ENCODE measurements at places on chromosomes 16 and 17.

- no peak for DNase-seq
Observed at GRCh38 chr17:2452216-2452750, 51.4 kb upstream of the MNT start.

- DNase-seq: peak; percentile 57
Observed at GRCh38 chr17:68011199-68011665, 15.0 kb upstream of the C17orf58 start.

DNA sequence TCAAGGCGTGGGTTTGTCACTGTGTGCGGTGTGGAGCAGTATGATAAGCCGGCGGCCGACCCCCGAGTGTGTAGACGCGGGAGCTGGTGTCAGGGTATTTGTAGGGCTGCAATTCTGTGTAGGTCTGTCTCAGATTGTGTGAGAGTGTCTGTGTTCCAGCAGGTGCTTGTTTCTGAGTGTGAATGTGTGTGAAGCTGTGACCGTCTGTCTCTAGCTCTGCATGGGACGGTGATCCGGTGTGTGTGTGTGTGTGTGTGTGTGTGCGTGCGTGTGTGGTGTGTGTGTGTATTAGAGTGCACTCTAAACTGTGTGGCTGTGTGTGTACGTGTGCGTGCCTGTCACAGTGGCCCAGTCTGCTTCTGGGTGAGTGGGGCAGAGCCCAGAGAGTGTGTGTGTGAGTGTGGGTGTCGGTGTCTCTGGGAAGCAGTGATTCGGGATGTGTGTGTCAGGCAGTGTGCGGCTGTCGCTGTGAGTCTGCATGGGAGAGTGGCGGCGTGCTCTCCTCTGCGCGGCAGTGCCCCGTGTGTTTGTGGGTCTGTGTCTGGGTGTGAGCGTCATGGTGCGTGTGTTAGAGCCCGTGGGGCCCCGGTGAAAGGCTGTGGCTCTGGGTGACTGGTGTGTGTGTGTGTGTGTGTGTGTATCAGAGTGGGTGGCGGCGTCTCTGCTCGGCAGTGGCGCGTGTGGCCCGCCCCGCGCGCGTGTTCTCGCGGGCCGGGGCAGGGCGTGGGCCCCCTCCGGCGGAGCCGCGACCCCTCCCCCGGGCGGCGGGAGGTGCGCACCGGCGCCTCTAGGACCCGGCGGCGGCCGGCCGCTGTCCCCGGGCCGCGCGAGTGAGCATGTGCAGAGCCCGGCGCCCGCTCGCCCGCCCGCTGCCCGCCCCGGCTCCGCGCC lies at the start of gene WSCD1:
Gene WSCD1 (plus strand): TSS at position 841 of the 891 bp plus-strand sequence. CDS start 10,280 bp downstream, outside the sequence.
- DNase-seq: no peak

GRCh38 chr16:11249233-11250061 lies 6.6 kb downstream of the SOCS1 start:
- DNase-seq: no peak

DNA sequence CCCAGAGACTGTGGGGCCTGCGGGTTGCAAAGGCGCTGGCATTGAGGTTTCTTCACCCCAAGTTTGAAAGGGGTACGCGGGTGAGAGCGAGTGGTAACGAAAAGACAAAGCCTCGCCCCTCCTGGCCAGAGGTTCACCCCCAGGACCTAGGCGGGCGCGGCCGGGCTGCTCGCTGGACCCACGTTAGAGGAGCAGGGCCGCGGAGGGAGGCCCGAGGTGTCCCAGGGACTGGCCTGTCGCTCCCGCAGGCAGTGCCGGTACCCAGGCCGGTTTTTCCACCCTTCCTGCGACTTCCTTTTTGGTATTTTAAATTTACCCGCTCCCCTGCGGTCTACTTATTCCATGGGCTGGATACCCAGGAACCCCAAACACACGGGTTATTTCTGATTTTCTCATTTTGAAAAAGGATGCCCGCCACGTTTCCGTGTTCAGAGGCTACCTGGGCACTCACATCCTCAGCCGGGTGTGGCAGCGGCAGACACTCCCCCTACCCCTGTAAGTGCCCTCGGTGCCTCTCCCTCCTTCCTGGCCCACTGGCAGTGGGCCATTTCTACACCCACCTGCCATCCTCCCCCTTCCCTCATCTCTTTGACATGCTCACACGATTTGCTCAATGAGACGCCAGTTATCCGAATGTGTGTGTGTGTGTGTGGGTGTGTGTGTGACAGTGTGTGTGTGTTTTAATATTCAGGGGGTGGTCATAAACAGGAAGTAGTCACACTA lies 1.6 kb upstream of the FOXL1 start:
- DNase-seq: no peak

DNA sequence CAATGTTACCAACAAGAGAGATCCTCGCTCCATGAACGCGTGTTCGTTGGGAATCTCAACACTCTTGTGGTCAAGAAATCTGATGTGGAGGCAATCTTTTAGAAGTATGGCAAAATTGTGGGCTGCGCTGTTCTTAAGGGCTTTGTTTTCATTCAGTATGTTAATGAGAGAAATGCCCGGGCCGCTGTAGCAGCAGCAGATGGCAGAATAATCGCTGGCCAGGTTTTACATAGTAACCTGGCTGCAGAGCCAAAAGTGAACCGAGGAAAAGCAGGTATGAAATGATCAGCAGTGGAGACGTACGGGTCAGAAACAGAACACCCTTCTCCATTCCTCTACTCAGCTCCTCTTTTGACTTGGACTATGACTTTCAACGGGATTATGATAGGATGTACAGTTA lies 13.3 kb downstream of the SOCS1 start:
- DNase-seq: no peak

GRCh38 chr16:53478965-53479364 lies 24.0 kb downstream of the AKTIP start:
- no peak for DNase-seq

DNA sequence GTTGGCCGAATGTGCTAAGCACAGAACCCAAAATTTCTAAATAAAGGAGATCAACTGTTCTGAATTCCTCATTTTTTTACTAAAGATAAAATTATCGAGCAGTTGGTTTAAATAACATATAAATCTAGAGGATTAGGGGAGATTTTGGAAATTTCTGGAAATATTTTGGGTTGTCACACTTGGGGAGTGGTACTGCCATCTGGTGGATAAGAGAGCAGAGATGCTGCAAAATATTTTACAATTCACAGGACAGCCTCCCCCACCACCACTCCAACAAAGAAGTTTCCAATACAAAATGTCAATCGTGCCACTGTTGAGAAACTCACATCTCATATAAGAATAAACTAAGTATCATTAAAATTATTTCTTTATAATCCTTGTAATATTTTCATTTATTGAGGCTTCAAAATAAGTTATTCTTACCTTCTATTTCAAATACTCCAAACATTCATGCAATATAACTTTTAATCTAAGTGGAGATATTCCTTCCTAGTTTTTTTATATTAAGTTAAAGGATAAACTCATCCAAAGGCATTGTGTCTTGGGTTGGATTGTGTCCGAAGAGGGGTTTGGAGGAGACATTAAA lies 17.0 kb upstream of the ABCA8 start:
- DNase-seq: no peak

- DNase-seq: no peak
Observed at GRCh38 chr17:8025176-8025911, 13.5 kb upstream of the ALOX15B start.

GRCh38 chr17:39671651-39672521 lies 3.6 kb downstream of the PNMT start:
- no peak for DNase-seq

DNA sequence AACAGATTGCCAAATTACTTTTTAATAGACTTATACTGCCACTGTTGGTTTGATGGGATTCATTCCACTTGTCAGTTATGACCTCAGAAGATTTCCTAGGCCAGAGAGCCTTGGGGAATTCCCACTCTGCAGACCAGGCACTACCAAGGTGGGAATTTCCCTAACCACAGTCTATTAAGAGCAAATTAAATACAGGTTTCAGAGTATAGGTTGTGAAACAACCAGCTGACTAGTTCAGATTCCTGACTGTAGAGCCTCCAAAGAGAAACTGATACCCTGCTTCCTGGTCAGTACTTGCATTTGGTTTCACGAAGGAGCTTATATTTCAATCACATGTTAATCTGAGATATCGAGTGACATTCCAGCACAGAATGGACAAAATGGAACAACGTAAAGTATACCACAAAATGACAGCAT lies 186.5 kb downstream of the STX8 start:
- peak; percentile 4 for DNase-seq

DNA sequence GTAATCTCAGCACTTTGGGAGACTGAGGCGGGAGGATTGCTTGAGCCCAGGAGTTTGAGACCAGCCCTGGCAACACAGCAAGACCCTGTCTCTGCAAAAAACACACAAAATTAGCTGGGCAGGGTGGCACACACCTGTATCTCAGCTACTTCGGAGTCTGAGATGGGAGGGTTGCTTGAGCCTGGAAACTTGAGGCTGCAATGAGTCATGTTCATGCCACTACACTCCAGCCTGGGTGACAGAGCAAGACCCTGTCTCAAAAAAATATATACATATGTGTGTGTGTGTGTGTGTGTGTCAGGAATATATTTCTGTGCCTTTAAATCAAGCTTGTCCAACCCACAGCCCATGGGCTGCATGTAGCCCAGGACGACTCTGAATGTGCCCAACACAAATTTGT lies 55.2 kb downstream of the CRISPLD2 start:
- no peak for DNase-seq

DNA sequence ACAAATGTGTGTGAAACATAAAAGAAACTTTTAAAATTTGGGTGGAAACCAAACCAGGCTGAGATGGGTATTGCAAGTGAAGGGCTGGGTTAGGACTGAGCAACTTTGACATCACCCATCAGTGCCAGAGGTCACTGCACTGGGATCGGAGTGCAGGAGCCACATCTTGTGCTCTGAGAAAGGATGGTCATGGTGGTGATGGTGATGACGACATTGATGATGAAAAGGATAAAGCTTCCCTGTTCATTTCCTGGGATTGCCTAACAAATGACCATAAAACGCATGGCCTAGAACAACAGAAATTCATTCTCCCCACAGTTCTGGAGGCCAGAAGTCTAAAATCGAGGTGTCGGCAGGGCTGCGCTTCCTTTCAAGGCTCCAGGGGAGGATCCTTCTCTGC lies 324.0 kb downstream of the MAF start:
- no peak for DNase-seq

DNA sequence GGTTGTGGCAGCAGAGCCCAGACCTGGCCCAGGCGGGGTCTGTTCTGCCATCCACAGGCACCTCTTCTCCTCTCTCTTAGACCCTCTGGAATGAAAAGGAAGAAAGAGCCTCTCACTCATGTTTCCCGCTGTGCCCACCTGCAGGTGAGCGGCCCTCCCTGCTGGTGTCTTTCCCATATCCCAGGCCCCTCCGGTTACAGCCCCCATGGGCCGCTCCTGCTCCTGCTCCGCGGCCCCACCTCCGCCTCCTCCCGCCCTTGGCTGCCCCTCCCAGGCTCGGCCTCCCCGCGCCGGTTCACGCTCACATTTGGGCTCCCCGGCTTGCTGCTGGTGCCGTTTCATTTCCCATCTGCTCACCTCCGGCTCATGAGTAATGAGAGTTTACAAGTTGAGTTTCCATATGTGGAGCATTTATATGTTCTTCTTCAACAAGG lies 98.7 kb upstream of the SDK2 start:
- no peak for DNase-seq

DNA sequence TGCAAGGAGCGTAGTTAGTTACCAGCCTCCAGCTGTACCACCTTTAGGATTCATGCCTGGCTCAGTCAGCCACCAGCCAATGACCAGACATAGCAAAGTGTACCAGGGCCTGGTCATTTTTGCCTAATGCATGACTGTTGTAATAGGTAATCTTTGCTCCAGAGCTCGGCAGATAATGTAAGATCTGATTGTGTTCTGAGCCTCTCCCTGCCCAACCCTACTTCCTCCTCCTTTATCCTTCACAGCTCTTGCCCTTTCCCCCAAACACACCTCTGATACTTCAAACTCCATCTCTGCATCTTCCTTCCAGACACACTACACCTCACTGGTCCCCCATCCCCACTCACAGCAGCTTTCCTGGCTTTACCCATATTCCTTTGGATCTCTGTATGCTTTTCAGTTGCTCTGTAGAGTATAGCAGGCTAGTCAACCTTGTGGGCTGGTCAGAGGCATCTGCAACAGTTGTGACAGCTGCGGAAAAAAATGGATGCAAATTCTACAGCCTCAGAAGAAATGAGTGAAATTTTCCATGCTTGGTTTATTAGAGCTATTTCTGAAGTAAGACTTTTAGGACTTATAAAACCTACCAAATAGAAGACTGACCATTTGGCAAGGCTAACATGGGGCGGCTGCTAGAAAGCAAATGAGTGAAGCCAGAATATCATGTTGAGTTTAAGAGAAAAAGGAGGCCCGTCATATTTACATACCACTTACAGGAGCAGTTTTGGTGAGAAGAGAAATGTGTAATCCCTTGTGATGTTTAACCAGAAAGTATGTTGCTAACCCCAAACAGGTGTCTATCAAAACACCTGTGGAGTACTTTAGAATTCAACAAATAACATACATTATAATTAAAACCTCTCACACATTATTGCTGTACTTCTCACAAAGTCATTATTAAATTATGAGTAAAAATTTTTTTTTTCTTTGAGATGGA lies 19.9 kb upstream of the C16orf87 start:
- DNase-seq: no peak

DNA sequence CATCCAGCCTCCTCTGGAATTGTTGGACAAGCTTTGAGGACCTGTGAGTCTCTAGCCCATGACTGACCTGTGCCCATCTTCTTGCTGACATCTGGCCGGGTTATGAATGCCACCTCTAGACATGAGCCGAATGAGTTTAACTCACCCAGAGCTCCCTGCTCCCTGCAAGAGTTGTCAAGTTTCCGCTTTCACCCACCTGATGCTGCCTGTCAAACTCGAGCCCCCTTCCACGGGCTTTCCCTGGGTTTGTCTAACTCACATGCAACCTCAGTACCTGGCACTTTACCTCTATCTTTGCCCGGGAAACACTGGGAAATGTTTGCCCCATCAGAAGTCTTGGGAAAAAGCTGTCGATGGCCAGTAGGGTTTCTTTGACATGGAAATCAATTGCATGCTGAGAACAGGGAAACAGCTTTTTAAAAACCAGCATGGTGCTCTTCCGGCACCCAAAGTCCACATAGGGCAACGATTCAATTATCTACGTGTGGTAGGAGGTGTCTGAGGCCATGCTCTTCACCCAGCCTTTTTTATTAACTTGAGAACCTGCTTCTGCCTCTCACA lies 33.8 kb upstream of the DNAH17 start:
- no peak for DNase-seq

DNA sequence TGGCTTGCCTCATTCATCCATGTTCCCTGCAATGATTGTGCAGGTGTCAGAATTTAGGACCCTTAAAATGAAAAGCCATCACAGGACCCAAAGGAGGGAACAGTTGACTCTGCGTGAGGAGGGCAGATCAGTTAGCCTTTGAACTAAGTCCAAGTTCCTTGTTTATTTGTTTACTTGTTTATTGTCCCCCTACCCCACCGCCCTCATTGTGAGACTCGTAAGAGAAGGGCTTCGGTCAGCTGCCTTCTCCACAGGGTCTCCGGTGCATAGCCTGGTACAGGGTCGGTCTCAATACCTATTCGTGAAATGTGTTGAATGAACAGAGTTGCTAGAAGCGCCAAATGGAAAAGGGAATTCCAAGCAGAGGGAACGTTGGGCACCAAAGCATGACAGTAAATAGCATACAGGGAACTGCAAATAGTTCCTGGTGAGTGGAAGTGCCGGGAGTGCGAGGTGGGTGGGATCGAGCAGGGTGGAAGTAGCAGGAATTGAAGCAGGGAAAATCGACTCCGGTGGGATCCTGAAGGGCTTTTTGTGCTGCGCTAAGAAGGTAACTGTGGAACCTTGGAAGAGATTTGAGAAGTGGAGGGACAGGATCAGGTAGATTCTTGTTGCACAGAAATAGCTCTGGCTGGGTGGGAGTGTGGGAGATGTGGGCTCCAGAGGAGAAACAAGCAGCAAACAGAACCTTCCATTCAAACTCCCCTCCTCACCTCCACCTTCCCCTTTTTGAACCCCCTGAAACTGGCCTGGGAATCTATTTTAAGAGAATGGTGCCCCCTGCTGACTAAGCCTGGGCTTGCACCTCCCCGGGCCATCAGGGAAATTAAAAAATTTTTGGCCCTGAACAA lies 12.7 kb downstream of the SLC35B1 start:
- DNase-seq: peak; percentile 63

Data from stimulated activated naive CD4-positive, alpha-beta T cell treated with Interleukin-2 at 50 U/mL for 16 hours (primary cell).